Chondrocyte (in vitro differentiated cells): ENCODE measurements at places on chromosomes 6 and 20. TPM values are rescaled to one million over a fixed set of nuclear protein-coding genes. Genes with fewer than 3 reads are reported as not detected.

DNA sequence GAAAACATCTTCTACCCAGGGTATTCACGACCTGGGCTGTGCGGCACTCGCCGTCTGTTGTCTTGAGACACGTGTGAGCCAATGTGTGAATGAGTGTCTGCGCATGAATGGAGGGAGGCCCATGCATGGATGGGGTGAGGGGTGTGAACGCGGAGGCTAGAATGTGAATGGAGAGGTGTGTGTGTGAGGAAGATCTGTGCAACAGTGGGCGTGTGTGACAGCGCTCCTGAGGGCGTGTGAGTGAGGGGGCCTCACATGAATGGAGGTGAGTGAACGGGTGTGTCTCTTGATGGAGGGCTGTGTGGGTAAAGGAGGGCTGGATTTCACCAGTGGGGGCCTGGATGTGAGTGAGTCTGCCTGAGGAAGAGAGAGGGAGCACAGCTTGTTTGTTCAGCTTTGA, 146.0 kb downstream of the LRFN2 start:
- H3K4me3 ChIP-seq = no peak overlapping the region
- H3K27ac ChIP-seq = no peak overlapping the region
- H3K27me3 ChIP-seq = peaks cover 5% of the 10 kb centered on the region
- DNase-seq = no peak

DNA sequence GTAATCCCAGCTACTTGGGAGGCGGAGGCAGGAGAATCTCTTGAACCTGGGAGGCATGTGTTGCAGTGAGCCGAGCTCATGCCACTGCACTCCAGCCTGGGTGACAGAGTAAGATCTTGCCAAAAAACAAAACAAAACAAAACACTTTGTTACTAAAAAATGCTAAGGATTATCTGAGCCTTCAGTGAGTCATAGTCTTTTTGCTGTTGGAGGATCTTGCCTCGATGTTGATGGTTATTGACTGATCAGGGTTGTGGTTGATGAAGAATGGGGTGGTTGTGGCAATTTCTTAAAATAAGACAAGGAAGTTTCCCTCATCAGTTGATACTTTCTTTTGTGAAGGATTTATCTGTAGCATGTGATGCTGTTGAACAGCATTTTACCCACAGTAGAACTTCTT, 196.8 kb upstream of the HDDC2 start:
- H3K27me3 ChIP-seq = no peaks in the 10 kb centered on the region
- no peak for DNase-seq
- no peaks in the 10 kb centered on the region for H3K36me3 ChIP-seq

DNA sequence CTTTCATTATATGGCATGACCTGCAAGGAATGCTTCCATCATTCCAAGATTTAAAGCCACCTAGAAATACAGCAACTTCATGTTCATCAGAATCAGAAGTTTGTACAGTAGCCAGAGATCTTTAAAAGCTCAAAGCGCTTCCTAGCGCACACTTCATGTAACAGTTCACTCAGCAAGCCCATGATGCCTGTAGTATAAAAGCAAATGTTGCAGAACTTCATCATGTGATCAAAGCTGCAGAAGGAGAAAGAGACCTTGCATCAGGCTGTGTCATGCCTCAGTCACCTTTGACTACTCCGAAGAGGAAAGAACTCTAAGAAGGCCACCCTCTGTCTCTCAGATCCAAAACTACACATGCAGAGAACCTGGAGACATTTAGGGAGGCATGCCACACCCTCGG, 78.5 kb downstream of the AGPAT4 start:
- no peak for DNase-seq
- no peak overlapping the region for H3K27ac ChIP-seq
- H3K4me1 ChIP-seq = no peaks in the 10 kb centered on the region
- no peaks in the 10 kb centered on the region for H3K27me3 ChIP-seq

GRCh38 chr20:35347011-35347410, 54.8 kb upstream of the FAM83C start:
- H3K4me3 ChIP-seq = no peak overlapping the region
- peaks cover 13% of the 10 kb centered on the region for H3K4me1 ChIP-seq
- peaks cover 26% of the 10 kb centered on the region for H3K36me3 ChIP-seq
- DNase-seq = no peak
- no peak overlapping the region for H3K27ac ChIP-seq
- H3K27me3 ChIP-seq = no peaks in the 10 kb centered on the region

DNA sequence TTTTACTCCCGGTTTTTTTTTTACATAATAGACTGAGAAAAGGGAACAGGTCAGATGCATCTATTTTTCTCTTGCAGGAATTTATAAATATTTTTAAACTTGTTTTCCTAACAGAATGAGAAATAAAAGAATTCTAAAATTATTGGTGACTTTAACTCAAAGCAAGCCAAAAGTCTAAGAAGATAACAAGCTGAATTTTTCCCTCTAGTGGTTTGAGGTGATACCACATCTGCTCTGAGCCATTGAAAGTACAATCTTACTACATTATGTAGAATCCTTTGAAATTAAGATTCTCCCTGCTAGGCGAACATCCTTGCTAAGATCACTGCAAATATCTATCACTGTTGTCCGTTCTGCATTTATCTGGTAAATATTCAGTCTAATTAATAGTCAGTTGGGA, 10.7 kb upstream of the STMND1 start:
- H3K36me3 ChIP-seq = peaks cover 1% of the 10 kb centered on the region
- H3K27ac ChIP-seq = no peak overlapping the region
- H3K27me3 ChIP-seq = no peaks in the 10 kb centered on the region
- H3K4me3 ChIP-seq = no peak overlapping the region

- H3K27ac ChIP-seq = no peak overlapping the region
- H3K27me3 ChIP-seq = no peaks in the 10 kb centered on the region
- no peak overlapping the region for H3K4me3 ChIP-seq
Observed at GRCh38 chr6:5112066-5112799, 27.1 kb downstream of the PPP1R3G start.

DNA sequence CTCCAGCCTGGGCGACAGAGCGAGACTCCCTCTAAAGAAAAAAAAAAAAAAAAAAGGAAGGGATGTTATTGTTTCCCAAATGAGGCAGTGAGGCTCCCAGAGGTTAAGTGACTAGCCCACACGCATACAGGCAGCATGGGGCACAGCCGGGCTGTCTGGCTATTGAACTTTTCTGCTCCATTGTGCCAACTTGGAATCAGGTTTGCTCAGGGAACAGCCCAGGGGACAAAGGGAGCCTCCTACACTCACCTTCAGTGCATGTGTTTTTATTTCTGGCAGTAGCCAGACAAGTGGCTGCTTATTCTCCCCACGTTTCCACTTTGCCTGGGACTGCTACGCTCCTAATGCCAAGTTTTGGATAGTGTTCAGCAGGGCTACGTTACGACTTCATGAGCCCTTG, 10.7 kb downstream of the ETV7 start:
- no peak for DNase-seq
- no peak overlapping the region for H3K4me3 ChIP-seq
- peaks cover 13% of the 10 kb centered on the region for H3K27me3 ChIP-seq
- H3K27ac ChIP-seq = no peak overlapping the region

DNA sequence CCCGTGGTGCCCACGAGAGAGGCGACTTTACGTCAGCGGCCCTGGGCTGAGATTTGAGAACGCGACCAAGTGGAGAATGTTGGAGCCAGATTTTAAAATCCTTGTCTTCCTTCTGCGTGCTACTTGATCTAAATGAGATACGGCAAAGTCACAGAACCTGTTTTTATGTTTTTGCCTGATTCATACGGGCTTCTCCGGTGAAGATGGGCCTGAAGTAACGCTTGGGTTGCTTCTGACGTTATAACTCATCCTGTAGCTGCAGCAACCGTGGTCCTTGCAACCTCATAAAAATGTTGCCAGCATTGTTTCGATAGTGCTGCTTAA, 462 bp upstream of the SLC35B3 start:
- no peaks in the 10 kb centered on the region for H3K36me3 ChIP-seq
- peaks cover 48% of the 10 kb centered on the region for H3K4me1 ChIP-seq
- peak overlapping the region; percentile 99 for H3K27ac ChIP-seq
- no peaks in the 10 kb centered on the region for H3K27me3 ChIP-seq

The GOPC gene
- total RNA-seq = 34.6 to 52.4 TPM (median 35.1 TPM) in 3 replicates

- no peak overlapping the region for H3K27ac ChIP-seq
- no peaks in the 10 kb centered on the region for H3K36me3 ChIP-seq
- H3K4me1 ChIP-seq = no peaks in the 10 kb centered on the region
- peaks cover 56% of the 10 kb centered on the region for H3K27me3 ChIP-seq
- no peak overlapping the region for H3K4me3 ChIP-seq
Observed at GRCh38 chr20:2759603-2760296, 40.7 kb downstream of the CPXM1 start.

The VSX1 gene
- total RNA-seq = not detected in 3 replicates
